ENCODE measurements at places on chromosomes 1 and 21.

DNA sequence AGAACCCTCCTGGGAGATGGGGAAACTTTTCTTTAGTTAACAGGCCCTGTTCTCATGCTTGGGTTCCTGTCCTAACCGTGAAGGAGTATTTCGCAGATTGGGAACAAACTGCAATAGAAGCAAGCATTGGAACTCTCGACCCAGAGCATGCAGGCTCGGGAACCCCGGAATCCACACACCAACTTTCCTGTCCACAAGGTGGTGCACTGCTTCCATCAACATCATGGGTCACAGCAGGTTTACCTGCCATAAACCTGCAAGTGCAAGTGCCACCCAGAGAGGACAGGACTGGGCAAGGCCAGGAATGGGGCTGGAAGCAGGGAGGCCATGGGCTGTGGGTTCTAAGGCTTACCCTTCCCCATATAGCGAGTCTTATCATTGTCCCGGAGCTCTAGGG lies 6.9 kb downstream of the ENO1 start:
- no peak for DNase-seq

DNA sequence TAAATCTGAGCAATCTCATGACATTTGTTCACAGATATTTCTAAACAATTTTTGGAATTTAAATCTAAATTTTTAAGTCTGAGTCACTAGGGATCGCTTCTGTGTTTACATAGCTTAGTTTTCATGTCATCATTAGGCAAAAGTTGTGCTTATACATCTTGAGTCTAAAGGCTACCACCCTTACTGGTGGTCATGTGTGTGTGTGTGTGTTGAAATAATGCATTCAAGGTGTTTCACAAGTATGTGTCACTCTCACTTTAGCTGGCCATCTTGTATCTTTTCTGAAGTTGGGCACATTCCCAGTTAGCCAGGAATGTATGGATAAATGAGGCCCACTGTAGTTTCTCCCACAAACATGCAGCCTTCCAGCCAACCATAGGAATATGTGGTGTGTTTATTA lies 1162.5 kb upstream of the PRMT6 start:
- DNase-seq: no peak

DNA sequence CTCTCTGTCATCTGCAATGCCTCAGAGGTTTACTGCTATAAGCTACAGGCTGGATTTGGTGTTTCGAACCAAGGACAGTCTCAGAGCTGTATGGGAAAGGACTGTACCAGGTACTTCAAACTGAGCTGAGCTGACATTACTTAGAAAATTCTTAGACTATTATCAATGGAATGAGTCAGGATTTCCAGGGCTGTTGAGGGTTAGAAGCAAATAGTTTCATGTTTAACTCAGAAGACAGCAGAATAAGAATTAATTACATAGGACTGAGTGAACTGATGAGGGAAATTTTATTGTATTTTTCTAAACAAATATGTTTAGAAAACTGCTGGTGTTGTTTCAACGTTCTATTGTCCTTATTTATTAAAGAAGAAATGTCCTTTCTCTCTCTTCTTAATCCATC lies 74.3 kb upstream of the CAPZB start:
- DNase-seq: no peak

GRCh38 chr1:3834701-3835100 lies 22.3 kb downstream of the CEP104 start:
- no peak for DNase-seq

DNA sequence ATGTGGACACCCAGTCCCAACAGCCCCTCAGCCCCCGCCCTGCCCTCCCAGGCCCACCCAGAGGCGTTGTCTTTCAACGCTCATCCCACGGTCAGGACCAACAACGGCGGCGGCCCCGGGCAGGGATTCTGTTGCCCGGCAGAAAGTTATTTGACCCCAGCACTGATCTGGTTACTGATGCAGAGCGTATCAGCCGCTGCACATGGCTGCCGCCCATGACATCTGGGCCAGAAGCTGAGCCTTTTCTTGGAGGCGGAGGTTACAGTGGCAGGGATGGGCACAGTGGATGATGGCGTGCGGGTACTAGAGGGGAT lies 127.1 kb upstream of the ARHGEF16 start:
- no peak for DNase-seq

DNA sequence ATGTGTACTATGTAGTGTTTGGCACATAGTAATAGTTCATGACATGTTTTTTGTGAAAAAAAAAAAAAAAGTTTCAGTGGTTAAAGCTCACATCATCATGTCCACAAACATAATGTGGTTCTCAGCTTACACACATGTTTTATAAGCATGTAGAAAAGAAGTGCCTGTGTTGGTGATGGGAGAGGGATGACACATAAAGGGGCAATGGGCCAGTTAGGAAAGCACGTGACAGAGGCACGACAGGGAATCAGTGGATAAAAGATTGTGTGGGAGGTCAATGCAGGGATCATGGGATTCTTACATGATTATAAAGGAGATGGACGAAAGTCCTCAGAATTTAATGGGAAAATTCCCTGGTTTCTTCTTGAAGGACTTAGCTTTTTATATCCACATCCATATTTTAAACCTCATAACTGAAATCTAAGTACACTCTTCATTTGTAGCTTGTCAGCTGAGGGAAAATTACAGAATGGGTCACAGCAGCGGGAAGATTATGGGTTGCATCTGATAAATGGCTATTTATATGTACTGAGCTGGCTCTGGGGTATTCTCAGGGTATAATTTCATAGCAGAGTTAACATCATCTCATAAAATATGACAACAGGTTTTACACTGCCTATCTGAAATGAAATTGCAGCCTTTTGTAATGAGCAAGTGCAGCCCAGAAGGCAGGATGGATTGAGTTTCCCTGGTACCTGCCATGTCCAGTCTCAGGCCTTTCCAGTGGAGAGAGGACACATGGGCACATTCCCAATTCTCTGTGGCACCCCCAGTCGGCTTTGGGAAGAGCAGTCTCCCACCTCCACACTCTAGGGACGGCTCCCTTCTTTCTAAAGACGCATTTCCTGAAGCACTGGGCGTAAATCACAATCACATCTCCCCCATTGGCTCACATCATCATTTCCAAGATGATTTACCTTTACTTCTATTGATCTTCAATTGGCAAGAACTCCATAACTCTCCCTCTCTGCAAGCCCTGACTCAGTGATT lies 42.3 kb upstream of the NHLH2 start:
- DNase-seq: no peak

DNA sequence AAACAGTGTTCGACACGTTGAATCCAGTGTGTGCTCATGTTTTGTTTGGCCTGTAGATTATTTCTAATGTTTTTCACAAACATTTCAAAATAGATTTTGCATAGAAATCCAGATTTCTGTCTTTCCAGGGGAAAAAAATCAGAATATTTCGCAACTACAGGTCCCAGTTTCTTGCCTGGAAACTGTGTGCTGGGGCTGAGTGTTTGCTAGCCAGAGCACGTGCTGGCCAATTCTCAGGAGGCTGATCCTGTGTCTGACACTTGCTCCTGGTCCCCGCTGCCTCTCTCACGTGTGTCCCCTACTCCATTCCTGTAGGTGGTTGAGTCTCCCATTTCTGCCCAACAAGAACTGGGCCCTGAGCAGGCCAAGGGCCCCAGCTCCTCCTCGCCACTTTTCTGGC lies 2.4 kb downstream of the MAB21L3 start:
- no peak for DNase-seq

- DNase-seq: peak; percentile 64
These were observed 19.7 kb downstream of the CDK18 start for GRCh38 chr1:205523891-205524793.

GRCh38 chr1:207840380-207840779 lies 70.5 kb downstream of the CD34 start:
- DNase-seq: no peak

GRCh38 chr1:79554688-79555087 lies 548.2 kb upstream of the ADGRL4 start:
- DNase-seq: no peak

- no peak for DNase-seq
These were observed 77.8 kb downstream of the TM2D1 start for GRCh38 chr1:61647142-61647541.

- no peak for DNase-seq
These were observed 909.4 kb downstream of the ADGRL2 start for GRCh38 chr1:82710091-82710490.

GRCh38 chr1:167268347-167268787 lies 47.7 kb downstream of the POU2F1 start:
- no peak for DNase-seq

GRCh38 chr1:64790832-64791487 lies 46.1 kb downstream of the RAVER2 start:
- no peak for DNase-seq

GRCh38 chr1:209768354-209768774 lies 12.5 kb downstream of the TRAF3IP3 start:
- peak; percentile 85 for DNase-seq

- DNase-seq: no peak
These were observed 283.4 kb upstream of the ZRANB2 start for GRCh38 chr1:71364236-71364635.

GRCh38 chr1:212782422-212783154 lies 9.0 kb downstream of the NSL1 start:
- peak; percentile 29 for DNase-seq

- DNase-seq: no peak
These were observed 45.0 kb upstream of the BCL10 start for GRCh38 chr1:85321237-85321964.

- DNase-seq: no peak
These were observed 9.1 kb downstream of the TOR3A start for GRCh38 chr1:179090923-179091322.

GRCh38 chr1:6597777-6598131 lies 4.9 kb downstream of the KLHL21 start:
- no peak for DNase-seq

DNA sequence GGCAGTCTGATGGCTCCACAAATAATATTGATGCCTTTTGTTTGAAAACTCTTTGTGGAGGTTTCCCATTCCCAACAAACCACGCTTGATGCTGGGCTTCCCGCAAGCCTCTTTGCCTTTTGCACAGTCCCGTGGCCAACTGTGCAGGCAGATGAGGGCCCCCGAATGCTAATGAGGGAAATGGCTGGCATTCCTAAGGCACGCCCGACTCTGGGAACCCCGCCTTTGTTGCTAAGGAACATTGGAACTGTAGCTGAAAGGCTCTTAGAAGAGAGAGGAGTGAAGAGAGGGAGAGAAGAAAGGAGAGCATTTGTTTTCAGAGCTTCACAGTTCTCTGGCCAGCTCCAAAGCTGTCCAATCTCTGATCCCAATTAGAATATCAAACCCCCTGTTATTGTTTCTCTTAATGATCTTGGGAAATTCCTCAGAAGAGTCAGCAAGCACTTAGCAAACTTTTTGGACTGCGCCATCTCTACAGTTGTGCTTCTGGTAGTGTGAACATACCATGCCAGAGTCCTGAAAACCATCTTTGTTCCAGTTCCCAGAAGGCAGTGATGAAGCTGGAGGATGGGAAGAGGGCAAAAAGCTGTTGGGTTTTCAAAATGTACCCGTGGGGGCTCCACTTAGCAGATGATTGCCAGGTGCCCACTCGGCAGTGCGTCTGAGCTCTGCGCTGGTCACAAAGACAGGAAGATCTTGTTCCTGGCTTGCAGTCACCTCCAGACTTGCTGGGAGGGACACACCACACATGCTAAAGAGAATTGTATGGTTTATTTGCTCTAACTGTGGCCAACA lies 60.1 kb upstream of the CYP2J2 start:
- DNase-seq: no peak

DNA sequence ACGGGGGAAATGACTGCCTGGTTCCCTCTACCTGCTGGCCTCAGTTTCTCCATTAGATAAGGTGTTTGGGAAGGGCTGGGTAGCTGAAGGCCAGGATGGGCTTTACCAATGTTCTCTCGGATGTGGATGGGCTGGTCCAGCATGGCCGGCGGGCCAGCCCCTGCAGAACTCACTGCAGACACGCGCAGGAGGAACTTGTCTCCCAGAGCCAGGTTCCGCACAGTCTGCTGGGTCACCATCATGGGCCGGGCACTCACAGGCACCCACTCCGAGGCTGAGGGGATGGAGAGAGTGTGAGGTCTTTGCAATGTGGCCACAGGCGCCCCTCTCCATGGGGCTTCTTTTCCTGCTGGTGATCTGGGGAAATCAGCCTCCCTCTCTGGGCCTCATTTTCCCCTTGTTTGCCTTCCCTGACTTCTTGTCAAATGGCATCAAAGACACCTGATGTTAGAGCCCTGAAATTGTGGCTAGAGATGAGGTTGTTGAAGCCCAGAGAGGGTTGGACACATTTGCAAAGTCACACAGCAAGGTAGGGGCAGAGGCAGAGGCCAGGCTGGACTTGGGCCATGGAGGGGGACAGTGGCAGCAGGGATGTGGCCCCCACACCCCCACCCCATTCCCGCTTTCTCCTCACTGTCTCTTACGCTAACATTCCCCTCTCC lies 1.2 kb downstream of the MYBPH start:
- no peak for DNase-seq

DNA sequence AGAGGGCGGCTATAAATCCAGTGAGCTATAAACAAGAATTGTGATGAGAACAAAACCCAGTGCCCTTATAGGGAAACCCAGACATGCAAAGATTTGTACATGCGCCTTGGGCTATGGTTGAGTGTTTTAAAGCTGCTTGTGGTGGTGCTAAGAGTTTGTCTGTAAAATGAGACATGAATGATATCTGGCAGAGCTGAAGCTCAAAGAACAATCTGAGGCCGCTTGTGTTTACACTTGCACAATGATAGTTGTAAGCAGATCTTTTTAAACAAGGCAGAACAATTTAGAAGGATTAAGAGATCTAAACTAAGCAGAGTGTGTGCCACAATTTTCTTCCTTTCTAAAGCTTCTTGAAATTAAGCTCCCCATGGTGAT lies 80.4 kb upstream of the ADAMTS5 start:
- DNase-seq: no peak

- no peak for DNase-seq
These were observed 15.2 kb downstream of the ADSS2 start for GRCh38 chr1:244436336-244437085.

DNA sequence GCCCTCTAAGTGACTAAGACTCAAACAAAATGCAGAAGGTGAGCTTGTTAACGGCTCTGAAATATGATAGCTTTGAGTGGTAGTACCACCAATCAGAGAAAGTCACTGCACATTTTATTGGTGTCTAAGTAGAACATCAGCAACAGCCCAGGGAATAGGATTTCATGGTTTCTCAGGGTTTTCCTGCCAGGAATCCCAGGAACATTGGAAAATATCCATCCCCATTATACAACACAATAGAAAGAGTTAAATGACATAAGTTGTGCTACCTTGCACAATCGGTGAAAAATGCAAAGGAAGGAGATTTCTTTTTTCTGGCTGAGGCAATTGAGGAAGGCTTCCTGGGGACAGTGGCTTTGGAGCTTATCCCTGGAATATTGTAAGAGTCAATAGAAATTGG lies 283.1 kb downstream of the HLX start:
- no peak for DNase-seq

- DNase-seq: no peak
These were observed 2.1 kb downstream of the CDC7 start for GRCh38 chr1:91502672-91503184.

GRCh38 chr1:153769221-153769620 lies 6.0 kb upstream of the SLC27A3 start:
- no peak for DNase-seq

GRCh38 chr1:201262963-201263608 lies 20.2 kb upstream of the PKP1 start:
- DNase-seq: no peak

- no peak for DNase-seq
These were observed 55.1 kb upstream of the EFHD2 start for GRCh38 chr1:15354580-15354965.

- no peak for DNase-seq
These were observed 34.7 kb downstream of the SCYL3 start for GRCh38 chr1:169859001-169859400.
